WTC11 (cell line): ENCODE measurements at places on chromosomes 4 and X.

DNA sequence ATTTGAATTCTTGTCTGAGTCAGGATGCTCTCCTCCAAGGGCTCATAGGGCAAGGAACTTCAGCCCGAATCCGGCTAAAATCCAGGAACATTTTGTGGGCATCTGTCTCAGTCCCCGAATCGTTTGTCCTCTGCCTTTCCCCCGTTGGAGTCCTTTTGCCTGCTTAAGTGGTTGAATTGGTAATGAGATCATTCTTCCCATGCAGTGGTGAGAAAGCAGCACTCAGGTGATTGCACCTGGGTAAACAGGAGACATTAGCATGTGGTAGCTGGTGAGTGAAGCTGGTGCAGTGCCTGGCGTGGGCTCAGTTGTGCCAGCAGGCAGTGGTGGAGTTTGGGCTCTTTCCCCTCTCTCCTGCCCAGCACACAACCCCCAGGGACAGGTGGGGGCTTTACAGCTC lies 61.9 kb upstream of the MTM1 start:
- DNase-seq: no peak

DNA sequence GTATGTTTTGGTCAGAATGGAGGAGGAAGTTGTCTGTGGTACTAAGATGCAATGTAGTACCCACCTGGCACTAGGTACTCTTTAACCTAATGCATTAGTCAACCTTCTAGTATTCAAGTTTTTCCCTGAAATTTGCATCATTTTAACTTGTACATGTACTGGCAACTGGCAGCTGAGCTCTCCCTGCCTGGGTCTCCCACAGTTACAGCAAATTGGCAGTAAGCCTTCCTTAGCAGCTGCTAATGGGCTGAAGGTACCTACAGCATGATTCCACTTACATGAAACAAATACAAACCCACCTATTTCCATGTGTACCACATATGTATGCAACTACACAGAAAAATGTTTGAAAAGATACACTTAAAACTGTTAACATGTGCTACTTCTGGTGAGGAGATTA lies 8.1 kb upstream of the KLHL2 start:
- no peak for DNase-seq

DNA sequence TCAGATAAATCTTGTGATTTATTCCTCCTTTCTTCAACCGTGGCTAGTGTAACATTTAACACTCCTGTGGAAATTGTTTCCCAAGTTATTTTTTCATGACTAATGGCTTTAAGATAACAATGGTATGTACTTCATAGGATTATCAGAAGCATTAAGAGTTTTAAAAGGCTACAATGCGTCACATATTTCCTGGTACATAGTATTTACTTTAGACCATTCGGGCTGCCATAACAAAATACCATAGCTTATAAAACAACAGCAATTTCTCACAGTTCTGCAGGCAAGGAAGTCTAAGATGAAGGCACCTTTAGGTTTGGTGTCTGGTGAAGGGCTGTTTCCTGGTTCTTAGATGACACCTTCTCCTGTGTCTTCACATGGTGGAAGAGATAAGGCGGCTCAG lies 158.6 kb downstream of the PAPSS1 start:
- no peak for DNase-seq

GRCh38 chr4:157713342-157713741 lies 459.5 kb downstream of the GASK1B start:
- DNase-seq: no peak

DNA sequence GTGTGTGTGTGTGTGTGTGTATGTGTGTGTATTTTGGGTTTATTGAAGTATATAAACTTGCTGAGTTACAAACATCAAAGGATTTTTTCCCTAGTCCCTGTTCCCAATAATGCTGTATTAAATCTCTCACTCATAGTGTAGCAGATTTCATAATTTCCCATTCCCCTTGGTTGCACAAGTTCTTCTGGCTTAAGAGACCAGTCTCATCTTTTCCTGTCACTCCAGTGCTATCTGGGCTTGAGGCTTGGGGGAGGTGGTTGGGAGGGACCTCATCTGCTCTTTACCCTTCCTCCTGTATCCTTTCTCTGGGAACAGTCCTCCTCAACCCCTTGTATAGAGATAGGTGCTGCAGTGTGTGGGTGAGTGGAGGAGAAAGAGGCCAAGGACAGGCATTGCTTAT lies 285.4 kb upstream of the BOD1L1 start:
- DNase-seq: no peak

DNA sequence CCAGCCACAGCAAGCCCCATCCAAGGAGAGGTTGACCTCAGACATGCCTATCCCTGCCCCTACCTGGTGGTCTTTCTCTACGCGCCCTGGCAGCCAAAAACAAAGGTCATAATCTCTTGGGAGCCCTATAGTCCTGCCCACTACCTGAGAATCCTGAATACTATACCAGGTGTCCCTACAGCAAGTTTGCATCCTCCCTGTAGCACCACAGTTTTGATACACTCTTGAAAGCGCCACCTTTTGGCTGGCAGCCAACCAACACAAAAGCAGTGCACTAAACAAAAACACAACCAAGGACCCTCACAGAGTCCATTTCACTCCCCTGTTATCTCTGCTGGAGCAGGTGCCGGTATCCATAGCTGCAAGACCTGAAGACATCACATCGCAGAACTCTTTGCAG lies 523.8 kb upstream of the CPEB2 start:
- DNase-seq: peak; percentile 11

DNA sequence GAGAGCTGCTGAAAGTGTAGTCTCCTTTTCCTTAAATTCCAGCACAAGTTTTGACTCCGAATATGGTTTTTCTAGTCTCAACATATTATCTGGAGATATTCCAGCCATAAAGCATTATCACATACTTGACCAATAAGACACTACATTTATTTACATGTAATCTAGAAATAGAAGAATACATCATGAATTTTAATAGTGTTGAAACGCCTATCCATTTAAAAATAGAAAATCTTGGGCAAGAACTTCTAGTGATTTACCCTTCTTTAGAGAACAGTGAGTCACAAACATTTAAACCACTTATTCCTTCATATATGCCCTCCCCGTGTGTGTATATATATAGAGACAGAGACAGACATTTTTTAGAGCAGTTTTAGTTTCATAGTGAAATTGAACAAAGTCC lies 161.5 kb downstream of the SOWAHB start:
- DNase-seq: no peak

GRCh38 chr4:184409911-184410692 lies 64.2 kb downstream of the IRF2 start:
- no peak for DNase-seq

GRCh38 chr4:174214101-174214878 lies 69.2 kb downstream of the FBXO8 start:
- DNase-seq: peak; percentile 52

- DNase-seq: no peak
Measured at GRCh38 chrX:85065512-85066198, 62.0 kb downstream of the APOOL start.

GRCh38 chr4:122309988-122310626 lies 68.7 kb upstream of the ADAD1 start:
- no peak for DNase-seq

DNA sequence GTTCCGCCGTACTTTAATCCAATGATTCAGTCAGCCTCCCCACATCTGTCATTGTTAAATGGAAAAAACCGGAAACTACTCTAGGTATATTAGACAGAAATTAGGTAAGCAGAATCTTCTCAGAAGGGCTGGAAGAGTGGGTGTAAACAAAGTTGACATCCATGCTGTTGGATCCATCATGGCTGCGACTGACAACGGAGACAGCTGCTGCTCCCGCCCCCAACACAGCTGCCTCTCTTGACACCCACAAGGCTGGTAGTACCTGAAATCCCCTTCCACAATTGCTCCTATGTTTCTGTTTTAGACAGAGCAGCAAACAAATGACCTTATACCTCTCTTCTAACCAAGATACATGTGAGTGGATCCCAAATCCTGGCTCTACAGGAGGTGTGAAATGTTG lies 66.6 kb downstream of the RXFP1 start:
- DNase-seq: no peak

DNA sequence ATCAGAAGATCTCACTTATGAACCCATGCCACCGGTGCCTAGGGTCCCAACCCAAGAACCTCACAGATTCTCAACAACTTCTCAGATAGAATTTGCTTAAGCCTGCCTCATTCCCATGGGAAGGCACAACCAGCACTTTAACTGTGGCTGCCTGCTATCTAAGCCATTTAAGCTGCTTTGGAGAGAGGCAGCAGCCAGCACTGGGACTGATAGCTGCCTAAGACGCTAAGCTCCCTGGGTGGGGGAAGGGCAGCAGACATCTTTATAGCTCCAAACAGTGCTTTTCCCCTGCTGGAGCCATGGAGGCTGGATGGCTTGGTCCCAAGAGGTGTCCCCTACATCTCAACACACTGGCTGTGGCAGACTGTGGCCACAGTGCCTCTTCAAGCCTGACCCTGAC lies 1268.6 kb downstream of the FAM133A start:
- no peak for DNase-seq

- no peak for DNase-seq
Measured at GRCh38 chrX:44099366-44099765, 126.2 kb upstream of the NDP start.

DNA sequence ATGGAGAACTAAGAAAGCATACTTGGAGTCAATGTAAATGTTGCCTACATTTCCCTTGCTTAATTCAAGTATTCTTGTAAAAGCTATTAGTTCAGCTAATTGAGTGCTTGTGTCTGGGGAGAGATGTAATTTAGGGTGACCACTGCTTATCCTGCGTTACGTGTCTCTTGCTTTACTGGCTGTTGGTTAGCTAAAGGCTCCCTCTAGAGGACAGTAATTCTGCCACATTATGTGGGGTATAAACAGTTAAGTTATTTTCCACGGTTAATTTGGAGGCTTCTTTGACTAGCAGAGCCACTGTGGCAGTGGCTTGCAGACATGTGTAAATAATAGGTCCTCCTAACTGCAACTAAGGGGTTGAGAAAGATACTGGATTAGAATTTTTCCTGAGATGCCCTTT lies 25.3 kb upstream of the NAF1 start:
- DNase-seq: no peak
